ENCODE measurements at places on chromosomes 4 and X.
A peak's percentile ranks its signal among the peaks of the same experiment; 100 is the strongest.

DNA sequence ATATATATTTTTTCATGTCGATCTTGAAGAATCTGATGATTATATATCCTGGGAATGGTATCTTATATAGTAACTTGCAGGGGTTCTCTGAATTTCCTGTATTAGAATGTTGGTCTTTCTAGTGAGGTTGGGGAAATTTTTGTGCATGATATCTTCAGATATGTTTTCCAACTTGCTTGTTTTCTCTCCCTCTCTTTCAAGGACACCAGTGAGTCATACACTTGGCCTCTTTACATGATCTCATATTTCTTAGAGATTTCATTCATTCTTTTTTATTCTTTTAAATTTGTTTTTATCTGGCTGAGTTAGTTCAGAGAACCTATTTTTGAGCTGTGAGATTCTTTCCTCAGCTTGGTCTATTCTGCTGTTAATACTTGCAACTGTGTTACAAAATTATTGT is 27.2 kb upstream of the C4orf17 start:
- DNase-seq: no peak

DNA sequence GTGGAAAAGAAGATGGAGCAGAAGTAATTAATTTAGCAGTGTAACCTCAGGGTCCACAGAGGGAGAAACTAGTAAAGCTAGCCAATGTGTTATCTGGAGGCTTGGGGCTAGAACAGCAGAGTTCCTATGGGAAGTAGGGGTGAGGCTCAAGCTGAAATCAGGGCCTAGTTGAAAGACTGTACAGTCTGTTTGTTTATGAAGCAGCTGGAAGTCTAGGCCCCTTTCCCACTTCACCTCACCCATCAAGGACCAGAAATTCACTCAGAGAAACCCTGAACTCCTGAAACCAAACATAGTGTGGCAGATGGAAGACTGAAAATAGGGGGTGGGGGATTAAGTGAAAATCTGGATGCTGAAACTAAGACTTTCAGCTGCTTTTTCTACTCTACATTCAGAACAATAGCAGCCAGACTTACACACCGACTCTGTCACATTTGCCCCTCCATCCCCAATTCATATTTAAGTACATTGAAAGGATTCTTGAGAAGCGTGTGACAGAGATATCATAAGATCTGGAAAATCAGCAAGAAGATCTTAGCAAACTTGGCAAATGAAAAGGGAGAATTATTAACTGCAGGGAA is 32.6 kb upstream of the FAM241A start:
- DNase-seq: no peak

DNA sequence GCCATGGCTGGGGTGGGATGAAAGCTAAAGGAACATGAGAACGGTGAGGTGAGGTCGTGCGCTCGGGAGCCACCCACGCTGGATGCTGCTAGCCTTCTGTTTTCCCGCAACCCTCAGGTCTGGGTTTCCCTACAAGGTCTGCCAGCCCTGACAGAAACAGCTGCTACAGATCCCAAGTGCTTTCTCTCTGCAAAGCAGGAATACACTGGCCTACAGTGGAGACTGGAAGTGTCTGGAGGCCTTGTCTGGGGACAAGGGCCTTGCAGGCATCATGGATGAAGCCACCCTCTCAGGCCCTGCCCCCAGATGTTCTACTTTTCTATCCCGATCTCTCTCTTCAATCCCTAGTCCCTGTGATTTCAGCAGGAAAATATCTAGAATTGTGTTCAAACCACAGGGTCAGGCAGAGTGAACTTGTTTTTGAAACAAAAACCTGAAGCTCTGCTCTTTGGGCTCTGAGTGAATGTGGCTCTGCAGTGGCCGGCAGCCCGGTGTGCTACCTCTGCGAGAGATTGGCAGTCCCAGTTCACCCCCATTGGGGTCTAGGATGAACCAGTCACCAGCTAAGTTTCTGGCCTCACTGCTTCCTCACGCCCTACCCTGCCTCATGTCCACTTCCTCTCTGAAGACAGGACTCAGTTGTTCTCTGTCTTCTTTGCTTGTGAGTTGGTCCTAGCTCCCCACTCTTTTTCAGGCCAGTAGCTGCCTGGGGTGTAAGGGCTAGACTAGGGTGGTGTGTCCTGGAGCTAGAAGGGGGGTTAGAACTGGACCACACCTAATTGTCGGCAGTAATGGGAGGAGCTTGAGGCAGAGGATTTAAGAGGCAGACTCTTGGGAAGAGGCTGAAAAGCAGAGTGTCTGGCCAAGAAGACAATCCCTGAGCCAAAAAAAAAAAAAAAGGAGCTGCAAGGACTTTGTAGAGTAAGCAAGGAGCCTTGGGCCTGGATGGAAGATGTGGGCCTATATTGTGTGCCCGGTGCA is 89.6 kb downstream of the RTL5 start:
- peak; percentile 40 for DNase-seq

- DNase-seq: no peak
Measured at GRCh38 chr4:4439782-4440181, 52.9 kb downstream of the NSG1 start.

DNA sequence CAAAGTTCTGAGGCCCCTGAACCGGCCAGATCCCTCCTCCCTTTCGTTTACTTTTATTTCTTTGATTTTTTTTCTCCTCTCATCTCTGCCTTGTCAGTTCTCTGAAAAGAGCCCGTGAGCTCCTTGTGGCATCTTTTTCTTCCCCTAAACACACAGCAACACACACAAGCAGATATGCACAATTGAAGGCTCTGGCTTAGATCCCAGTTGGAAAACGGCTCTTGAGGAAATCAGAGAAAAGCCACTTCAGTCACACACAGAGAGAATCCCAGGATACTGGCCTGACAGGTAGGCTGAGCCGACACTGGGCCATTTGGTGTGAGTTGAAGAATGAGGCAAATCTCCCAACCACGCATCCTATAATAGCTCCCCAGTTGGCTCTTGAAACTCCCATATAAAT is 12.9 kb downstream of the DIPK2B start:
- no peak for DNase-seq

GRCh38 chr4:109411964-109412363 is 21.7 kb upstream of the SEC24B start:
- DNase-seq: no peak

All from GM03348 (cell line).